ENCODE measurements at places on chromosomes 5 and 9.

DNA sequence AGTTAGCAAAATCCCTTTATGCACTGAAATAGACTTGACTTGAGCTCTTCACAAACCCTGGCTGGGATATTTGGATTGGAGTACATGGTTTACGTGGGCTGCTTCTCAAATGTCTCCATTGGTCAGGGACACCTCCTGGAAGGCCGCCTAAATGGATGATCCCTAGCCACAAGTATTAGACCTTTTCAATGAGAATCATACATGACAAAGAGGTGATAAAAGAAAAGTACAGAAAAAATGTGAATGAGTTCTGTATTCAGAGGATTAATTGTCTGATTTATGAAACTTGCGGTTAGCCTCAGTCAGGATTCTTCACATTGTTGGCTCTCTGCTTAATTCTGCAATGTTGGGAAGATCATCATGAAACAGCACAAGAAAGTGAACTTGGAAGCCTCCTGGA, 752.8 kb upstream of the ADAMTS16 start:
- DNase-seq = no peak

- no peak for DNase-seq
These were observed 2.3 kb downstream of the GRHPR start for GRCh38 chr9:37424686-37425297.

GRCh38 chr5:7877851-7878250, 8.9 kb downstream of the MTRR start:
- DNase-seq = no peak

DNA sequence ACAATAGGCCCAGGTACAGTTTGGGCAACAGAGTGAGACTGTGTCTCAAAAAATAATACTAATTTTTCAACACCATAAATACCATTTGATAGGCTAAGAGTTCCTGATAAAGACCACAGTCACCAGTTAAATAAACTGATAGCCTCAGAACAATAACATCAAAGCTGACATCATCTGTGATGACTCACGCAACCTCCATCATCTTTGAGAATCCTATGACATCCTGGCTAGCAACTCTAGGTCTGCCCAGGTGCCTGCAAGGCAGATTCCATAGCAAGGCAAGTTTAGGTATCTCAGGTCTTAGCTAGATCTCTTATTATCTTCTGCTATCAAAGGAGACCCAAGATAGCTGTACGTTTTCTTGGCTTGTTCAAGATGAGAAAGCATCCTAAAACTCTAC, 30.5 kb upstream of the UBAP2 start:
- DNase-seq = no peak

- DNase-seq = no peak
These were observed 1.7 kb downstream of the ACTL7B start for GRCh38 chr9:108854094-108854493.

DNA sequence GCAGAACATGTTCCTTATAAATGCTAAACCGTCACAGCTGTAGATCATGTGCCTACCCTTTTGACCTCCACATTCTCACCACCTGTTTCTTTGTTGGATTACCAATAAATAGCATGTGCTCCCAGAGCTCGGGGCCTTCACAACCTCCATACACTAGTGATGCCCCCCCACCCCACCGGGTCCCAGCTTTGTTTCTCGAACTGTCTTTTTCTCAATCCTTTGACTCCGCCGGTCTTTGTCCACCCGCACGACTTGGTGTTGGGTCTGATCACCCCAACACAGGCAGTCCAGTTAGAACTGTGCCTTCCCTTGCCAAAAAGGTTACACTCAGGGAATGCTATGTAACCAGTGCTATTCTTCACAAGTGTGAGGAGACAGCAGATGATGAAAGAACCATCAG, 485.9 kb upstream of the C9orf72 start:
- no peak for DNase-seq

DNA sequence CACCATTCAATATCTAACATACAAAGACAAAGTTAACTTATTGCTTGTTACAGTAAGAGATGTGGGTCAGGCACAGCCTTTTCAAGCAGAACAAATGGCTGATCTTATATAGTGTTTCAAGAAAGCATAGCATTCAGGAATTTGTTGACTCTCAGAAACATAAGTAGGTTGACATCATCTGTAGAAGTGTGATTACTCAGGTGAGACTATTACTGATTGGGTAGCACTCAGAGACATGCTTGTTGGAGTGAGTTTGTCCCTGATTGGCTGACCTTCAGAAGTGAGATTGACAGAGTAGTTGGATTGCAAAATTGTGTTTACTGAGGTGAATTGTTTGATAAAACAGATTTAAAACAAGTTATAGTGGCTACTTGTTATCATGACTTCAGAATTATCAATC, 30.7 kb upstream of the TNPO1 start:
- DNase-seq = no peak

DNA sequence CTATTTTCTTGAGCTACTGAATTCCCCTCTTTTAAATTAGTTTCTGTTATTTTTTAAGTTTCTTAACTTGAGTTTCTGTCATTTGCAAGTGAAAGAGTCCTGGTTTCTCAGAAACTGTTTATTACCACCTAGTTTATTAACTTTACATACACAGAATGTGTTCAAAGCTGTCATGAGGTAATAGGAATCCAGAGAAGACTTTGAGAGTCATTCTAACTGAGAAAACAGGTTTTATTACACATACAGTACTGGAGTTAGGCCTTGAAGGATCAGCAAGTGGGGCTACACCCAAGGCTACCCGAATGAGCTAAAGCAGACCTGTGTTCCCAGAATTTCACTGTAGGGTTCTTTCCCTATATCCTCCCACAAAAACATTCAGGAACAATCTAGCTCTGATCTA, 33.1 kb downstream of the FAM114A2 start:
- no peak for DNase-seq

- DNase-seq = no peak
These were observed 871.4 kb downstream of the MAT2B start for GRCh38 chr5:164376843-164377242.

GRCh38 chr5:39650008-39650762, 225.4 kb upstream of the DAB2 start:
- DNase-seq = no peak

GRCh38 chr5:11302663-11303062, 541.6 kb upstream of the DAP start:
- DNase-seq = no peak

Measured in CD4-positive, alpha-beta T cell treated with Interleukin-4 for 1 hour (primary cell).